HFFc6 (cell line): ENCODE measurements at places on chromosomes 5 and 9. TPM values are rescaled to one million over a fixed set of nuclear protein-coding genes. Genes with fewer than 3 reads are reported as not detected.
A peak's percentile ranks its signal among the peaks of the same experiment; 100 is the strongest.

The SPATA31A7 gene
- total RNA-seq: not detected in 3 replicates

- DNase-seq: no peak
Observed at GRCh38 chr9:5750569-5750968, 82.3 kb downstream of the ERMP1 start.

DNA sequence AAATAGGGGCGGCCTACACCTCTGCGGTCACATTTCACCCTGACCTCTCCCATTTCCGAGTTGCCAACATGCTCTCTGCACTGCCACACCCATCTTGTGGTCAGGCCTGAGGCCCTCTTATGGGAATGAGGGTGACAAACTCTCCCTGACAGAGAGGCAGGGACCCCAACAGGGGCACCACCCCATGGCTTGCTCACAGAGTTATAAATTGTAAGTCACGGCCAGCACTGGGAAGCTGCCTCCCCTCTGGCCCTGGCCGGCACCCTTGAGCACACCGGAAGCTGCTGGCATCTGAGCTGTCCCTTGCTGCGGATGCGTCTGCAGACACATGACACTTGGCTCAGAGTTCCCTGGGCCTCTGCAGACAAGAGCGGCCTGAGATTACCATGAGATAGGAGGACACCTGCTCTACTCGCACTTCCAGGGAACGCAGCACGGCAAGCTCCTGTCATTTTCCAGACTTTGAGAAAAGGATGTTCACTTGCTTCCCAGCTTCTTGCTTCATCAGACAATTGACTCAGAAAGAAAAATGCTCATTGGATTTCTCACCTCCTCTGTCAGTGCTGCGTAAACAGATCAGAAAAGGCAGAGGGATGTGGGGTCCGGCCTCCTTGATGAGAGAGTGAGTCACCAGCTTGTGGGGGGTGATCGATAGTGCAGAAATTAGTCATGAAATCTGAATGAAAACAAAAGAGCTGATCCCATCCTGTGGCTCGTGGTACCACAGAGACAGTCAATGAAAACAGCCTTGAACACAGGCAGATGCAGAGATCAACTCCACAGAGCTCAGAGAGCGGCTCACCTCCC lies 269.8 kb downstream of the SYK start:
- DNase-seq: peak; percentile 84

The TEX48 gene
- not detected in 2 replicates for total RNA-seq

GRCh38 chr9:90854637-90855175 lies 53.1 kb downstream of the SYK start:
- DNase-seq: no peak

DNA sequence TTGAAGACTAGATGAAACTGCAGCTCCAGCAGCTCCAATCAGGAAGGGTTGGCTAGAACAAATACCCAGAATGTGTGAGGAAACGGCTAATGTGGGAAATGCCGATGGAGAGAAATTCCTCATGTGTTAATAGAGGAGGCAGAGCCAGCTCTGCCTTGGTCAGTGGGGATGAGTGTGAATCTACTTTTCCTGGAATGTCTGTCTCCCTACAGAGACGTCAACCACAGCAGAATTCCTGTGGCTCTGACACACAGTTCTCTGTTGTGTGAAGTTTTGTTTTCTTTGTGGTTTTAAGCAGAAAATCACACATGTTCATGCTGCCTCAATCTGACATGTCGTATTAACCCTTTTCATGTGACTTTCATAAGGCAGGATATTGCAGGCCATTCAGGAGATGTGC lies 476.6 kb upstream of the WWC1 start:
- DNase-seq: peak; percentile 89

The SPINK7 gene
- total RNA-seq: not detected in 3 replicates

DNA sequence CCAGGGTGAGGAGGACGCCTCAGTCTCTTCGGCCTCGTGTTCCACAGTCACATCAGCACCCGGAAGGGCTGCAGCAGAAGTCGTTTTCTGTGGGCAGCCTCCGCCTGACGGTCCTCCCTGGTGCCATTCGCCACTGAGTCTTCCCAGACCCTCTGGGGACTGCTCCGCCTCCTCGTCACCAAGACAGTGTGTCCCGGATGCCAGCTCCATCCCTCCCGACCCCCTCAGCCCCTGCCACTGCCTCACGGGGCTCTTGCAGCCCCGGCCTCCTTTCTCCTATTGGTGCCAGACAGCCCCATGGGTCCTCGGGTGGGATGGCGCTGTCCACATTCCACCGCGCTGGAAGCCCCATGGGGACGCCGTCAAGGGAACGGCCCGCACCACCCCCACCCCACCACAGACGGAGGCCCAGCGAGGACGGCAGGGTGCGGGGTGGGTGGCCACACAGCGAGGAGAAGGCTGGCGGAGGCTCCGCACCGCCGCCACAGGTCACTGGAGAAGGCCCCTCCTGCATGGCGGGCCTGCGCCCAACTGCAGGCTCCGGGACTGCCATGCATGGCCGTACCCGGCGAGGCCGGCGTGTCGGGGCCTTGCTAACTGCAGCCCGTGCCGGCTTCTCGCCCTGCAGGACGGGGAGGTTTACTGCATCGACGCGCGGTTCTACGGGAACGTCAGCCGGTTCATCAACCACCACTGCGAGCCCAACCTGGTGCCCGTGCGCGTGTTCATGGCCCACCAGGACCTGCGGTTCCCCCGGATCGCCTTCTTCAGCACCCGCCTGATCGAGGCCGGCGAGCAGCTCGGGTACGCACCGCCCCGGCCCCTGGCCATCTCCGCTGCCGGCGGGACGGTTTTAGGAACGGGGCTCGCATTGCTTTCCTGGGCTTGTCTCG lies 43.6 kb upstream of the CACNA1B start:
- no peak for DNase-seq

The FOXD4L6 gene
- not detected in 2 replicates for total RNA-seq

- DNase-seq: no peak
Observed at GRCh38 chr9:134111064-134111463, 24.8 kb upstream of the WDR5 start.

DNA sequence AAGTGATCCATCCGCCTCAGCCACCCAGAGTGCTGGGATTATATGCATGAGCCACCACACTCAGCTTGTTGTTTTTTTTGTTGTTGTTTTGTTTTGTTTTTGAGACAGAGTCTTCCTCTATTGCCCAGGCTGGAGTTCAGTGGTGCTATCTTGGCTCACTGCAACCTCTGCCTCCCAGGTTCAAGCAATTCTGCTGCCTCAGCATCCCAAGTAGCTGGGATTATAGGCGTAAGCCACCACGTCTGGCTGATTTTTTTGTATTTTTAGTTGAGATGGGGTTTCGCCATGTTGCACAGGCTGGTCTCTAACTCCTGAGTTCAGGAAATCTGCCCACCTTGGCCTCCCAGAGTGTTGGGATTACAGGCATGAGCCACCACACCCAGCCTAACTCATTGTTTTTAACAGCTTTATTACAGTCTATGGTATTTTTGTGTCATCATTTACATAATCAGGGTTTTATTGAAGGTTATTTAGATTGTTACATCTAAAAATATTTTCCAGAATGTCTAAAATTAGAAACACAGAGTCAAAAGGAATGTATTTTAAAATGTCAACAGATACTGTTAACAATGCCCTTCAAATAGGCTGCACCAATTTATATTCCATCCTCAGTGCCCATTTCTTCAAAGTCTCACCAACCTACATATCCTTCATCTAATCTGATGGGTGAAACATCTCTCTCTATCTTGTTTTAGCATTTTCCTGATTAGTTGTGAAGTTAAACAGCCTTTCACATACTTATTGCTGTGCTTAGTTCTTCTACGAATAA lies 18.6 kb downstream of the KIF3A start:
- no peak for DNase-seq

DNA sequence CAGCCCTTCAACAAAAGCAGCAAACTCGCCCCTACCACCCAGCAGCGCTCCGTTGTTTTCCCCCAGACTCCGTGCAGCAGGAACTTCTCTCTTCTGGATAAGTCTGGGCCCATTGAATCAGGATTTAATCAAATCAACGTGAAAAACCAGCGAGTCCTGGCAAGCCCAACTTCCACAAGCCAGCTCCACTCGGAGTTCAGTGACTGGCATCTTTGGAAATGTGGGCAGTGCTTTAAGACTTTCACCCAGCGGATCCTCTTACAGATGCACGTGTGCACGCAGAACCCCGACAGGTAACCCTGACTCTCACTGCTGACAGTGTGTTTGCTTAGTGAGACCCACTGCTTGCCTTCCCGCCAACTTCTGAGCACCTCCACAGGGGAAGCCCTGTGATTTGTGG lies 81.8 kb downstream of the PRDM6 start:
- no peak for DNase-seq

- no peak for DNase-seq
Observed at GRCh38 chr9:23820451-23821374, 5.3 kb downstream of the ELAVL2 start.

- DNase-seq: no peak
Observed at GRCh38 chr5:174563899-174564298, 160.5 kb upstream of the MSX2 start.

The ZNF367 gene
- total RNA-seq: 5.7 to 11.8 TPM (median 10.6 TPM) in 3 replicates

The SPATA31E1 gene
- total RNA-seq: not detected in 3 replicates

The SLC25A51 gene
- total RNA-seq: 29.1 and 31.4 TPM in 2 replicates

DNA sequence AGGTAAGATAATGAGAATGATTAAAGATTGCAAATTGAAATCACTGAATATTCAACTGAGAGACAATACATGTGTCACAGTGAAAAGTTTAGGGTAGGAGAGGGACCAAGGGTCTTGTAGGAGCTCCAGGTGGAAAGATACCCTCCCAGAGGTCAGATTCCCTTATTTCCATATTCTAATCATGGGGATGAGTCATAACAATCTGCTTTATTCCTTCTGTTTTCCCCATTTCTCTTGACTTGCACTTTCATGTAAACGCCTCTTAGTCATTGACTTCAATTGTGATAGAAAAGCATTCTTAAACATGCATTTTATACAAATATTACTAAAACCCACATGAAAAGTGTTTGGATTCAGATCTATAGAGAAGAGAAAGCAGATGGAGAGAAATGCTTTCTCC lies 81.3 kb upstream of the CTSL start:
- no peak for DNase-seq

GRCh38 chr5:172906888-172907287 lies 52.3 kb upstream of the RPL26L1 start:
- no peak for DNase-seq

- DNase-seq: no peak
Observed at GRCh38 chr9:137516144-137516917, 33.9 kb downstream of the PNPLA7 start.

- no peak for DNase-seq
Observed at GRCh38 chr5:81728301-81728700, 22.6 kb downstream of the SSBP2 start.

GRCh38 chr5:55102348-55102747 lies at the start of gene GZMA:
GZMA (plus strand) TSS chr5:55102646; CDS start chr5:55102683, 37 bp downstream.
- DNase-seq: no peak

DNA sequence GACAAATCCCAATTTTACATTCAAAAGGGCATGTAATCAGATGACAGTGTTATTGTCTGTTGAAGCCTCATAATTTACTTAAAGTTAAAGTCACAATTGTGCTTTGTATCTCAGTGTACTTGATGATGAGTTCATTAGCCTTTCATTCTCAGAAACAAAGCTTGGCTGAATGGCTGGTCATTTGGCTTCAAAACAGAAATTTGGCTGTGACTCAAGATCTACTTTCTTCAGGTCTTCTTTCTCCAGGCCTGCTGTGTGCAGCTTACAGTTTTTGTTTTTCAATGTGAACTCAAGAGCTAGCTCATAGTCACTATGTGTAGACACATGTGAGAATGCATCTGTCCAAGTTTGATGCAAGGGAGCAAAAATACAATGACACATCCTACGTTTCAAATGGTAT lies 2003.6 kb upstream of the WWC1 start:
- DNase-seq: no peak

- DNase-seq: no peak
Observed at GRCh38 chr9:134891053-134891452, 10.4 kb downstream of the FCN2 start.

DNA sequence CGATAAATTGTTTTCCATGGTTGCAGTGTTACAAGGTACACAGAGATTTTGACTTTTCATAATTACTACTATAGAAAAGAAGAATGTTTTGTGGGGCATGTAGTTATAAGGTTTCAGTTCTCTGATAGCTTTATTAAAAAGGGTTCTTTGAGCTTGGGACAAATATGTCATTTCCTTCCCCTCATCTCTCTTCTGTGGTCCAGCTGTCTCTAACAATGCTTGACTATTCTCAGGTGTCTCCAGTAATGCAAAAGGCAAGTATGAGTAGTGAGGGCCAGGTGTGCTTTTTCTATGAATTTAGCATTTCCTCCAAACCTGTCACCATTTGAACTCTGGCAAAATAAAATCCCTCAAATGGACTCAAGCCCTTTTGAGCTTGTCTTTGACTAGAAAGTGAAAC lies 84.3 kb downstream of the SLF1 start:
- DNase-seq: no peak

- DNase-seq: no peak
Observed at GRCh38 chr5:6383376-6383775, 5.0 kb upstream of the MED10 start.

- DNase-seq: no peak
Observed at GRCh38 chr9:107539427-107540163, 50.0 kb upstream of the KLF4 start.

The CDH6 gene
- 0.35 to 5.4 TPM (median 0.94 TPM) in 3 replicates for total RNA-seq

GRCh38 chr5:120086081-120086480 lies 378.0 kb upstream of the PRR16 start:
- DNase-seq: no peak

DNA sequence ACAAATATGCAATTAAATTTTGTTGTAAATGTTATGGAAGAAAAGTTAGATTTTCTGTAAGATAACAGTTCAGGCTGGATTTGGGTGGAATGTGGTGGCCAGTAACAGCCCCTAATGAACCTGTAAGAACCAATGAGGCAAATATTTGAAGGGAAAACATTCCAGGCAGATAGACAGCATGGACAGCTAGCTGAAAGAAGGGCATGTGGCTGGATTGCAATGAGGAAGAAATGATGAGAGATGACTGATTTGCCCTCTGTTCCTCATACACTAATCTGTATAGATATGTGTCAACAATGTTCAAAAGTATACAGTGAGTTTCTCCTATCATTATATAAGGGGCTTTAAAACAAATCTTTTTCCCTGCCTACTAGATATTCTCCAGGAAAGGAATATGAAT lies 58.8 kb downstream of the MAN2A1 start:
- peak; percentile 19 for DNase-seq

- DNase-seq: no peak
Observed at GRCh38 chr9:113580041-113580953, 116.8 kb downstream of the RGS3 start.

GRCh38 chr5:122694884-122695283 lies 80.0 kb upstream of the SNX2 start:
- DNase-seq: no peak

- no peak for DNase-seq
Observed at GRCh38 chr9:93305497-93306020, 121.6 kb downstream of the WNK2 start.

GRCh38 chr5:107361945-107362344 lies 308.8 kb downstream of the EFNA5 start:
- no peak for DNase-seq

GRCh38 chr9:33721674-33722358 lies 73.5 kb upstream of the PRSS3 start:
- peak; percentile 67 for DNase-seq

- no peak for DNase-seq
Observed at GRCh38 chr9:89710697-89711096, 105.9 kb downstream of the GADD45G start.

DNA sequence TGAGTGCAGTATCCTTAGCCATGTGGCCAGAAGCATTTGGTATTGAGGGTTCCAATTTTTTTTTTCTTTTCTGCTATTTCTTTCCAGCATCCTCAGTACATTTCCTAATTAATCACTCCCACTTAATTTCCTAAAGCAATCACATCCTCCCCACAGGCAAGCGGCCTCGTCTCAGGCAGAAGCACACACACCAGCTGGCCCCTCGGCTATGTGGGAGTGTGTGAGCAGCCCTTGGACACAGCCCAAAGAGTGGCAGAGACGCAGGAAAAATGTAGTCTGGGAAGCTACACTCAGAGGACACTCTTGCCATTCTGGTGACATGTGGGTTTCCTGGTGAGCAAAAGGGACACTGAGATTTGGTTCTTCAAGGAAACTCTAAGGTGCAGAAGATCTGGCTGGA lies 20.7 kb downstream of the SLIT3 start:
- DNase-seq: no peak
